ENCODE measurements at places on chromosomes 5 and 9.

DNA sequence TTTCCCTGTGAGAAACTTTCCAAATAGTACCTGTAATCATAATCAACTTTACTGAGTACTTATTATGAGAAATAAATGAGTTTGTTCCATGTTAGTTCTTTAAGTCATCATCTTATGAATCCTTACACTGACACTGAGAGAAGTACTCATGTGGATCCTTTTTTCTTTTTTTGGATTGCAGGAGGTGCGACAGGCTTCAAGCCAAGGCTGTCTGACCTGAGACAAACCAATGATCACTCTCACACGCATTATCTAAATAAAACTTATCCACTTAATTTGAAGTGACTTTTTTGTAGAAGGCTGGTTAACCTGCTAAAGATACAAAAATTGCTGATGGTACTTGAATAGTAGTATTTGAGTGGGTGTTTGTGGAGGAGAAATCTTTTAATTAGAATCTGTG lies 39.5 kb downstream of the JAKMIP2 start:
- DNase-seq: no peak

- no peak for DNase-seq
Measured at GRCh38 chr9:125150349-125151245, 7.3 kb upstream of the SCAI start.

GRCh38 chr5:159552751-159553150 lies 222.5 kb upstream of the IL12B start:
- no peak for DNase-seq

GRCh38 chr9:33651125-33651524 lies 127.1 kb downstream of the ANKRD18B start:
- no peak for DNase-seq

GRCh38 chr5:9712911-9713310 lies 82.8 kb upstream of the TAS2R1 start:
- DNase-seq: no peak

- DNase-seq: no peak
Measured at GRCh38 chr9:38023661-38024035, 45.4 kb downstream of the SHB start.

GRCh38 chr9:100884518-100884917 lies 144.0 kb upstream of the PLPPR1 start:
- DNase-seq: no peak

GRCh38 chr9:129929496-129930125 lies 94.4 kb downstream of the USP20 start:
- DNase-seq: no peak

DNA sequence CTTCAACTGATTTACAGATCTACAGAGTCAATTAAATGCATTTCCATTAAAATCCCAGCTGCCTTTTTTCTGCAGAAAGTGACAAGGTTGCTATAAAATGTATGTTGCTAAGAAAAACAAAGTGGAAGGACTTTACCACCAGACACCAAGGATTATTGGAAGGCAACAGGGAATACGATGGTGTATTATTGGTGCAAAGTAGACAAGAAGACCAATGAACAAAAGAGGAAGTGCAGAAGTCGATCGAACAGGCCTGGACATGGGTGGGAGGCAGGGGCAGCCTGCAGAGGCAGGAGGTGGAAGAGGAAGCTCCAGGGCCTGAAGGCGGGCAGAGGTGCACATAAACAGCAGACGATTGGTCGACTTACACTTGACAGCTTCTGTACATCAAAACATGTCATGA lies 10.6 kb upstream of the SLC6A19 start:
- no peak for DNase-seq

- DNase-seq: no peak
Measured at GRCh38 chr5:180519098-180519497, 24.9 kb downstream of the CNOT6 start.

- DNase-seq: no peak
Measured at GRCh38 chr5:120140501-120140900, 323.6 kb upstream of the PRR16 start.

- DNase-seq: no peak
Measured at GRCh38 chr5:35031276-35031675, 16.5 kb downstream of the AGXT2 start.

- DNase-seq: no peak
Measured at GRCh38 chr5:79754865-79755555, 65.4 kb downstream of the CMYA5 start.

DNA sequence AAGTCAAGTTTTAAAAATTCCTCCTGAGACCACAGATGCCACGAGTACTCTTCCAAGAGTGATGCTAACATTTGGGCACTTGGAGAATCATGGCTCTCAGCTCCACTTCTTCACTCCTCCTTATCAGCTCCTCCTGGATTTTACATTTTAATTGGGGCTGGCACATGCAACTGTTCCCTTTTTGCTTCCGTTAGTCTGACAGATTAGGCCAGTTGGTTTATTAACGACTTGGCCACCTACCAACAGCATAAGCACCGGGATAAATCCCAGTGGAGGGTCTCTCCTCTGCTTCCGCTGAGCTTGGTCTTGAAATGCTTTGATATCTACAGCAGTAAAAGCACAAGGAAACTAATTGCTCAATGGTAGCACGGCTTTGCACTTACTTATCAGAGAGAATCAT lies 134.6 kb upstream of the RASEF start:
- no peak for DNase-seq

GRCh38 chr5:171295801-171296200 lies 13.2 kb upstream of the TLX3 start:
- no peak for DNase-seq

DNA sequence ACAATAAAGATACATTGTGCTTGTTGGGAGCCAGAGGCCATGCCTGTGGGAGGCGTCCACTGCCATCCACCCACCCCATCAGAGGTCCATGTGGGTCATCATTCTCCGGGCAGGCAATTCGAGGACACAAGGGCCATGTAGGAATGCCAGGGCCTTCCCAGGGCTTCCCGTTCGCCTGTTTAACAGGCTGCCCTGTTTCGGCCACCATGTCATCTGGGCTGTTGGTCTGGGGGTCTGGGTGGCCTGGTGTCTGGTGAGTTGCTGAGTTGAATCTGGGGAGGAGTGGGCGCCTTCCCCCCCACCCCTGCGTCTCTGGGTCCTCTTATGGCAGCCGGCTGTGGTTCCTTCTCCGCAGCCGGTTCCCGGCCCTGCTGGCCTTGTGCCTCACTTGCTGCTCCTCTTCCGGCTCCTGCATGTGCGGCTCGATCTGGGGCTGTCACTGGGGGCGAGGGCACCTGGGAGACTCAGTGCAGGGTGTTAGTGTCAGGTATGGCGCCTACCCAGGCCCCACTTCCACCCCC lies 117.4 kb downstream of the WNK2 start:
- no peak for DNase-seq

DNA sequence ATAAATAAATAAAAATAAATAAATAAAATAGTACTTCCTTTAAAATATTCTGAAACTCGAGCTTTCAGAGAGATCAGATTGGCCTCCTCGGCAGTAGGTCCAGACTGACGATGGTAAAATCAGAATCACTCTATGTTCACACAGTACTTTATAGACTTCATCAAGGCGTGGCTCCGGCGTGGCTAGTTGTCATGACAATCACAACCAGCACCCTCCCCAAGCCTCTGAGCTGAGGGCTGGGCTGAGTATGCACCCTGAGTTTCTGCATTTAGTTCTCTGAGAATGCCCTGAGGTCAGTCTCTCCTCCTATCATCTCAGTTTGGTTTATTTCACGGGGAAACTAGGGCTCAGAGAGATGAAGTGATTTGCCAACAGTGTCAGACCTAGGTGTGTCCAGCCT lies 43.3 kb upstream of the BARHL1 start:
- DNase-seq: no peak

GRCh38 chr9:93650448-93650847 lies 74.1 kb downstream of the PHF2 start:
- no peak for DNase-seq

- no peak for DNase-seq
Measured at GRCh38 chr5:114471529-114471928, 109.7 kb downstream of the KCNN2 start.

DNA sequence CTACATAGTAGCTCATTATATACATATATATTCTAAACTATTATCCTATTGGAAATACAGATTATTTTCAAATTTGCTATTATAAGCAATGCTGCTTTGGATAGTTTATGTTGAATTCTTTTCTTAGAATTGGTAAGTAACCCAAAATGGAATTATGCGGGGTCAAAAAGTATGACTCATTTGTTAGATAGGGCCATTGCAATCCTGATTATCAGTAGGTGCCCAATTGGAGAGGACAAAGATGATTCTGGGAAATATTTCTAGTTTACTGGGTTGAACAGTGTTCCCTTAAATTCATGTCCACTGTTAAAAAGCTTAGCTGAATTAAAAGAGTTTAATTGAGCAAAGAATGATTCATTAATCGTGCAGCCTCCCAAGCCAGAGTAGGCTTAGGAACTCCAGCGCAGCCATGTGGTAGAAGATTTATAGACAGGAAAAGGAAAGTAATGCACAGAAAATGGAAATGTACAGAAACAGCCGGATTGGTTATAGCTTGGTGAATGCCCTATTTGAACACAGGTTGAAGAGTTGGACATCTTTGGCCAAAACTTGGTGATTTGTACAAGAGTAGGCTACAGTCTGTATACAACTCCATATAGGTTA lies 81.8 kb downstream of the GDNF start:
- DNase-seq: no peak

DNA sequence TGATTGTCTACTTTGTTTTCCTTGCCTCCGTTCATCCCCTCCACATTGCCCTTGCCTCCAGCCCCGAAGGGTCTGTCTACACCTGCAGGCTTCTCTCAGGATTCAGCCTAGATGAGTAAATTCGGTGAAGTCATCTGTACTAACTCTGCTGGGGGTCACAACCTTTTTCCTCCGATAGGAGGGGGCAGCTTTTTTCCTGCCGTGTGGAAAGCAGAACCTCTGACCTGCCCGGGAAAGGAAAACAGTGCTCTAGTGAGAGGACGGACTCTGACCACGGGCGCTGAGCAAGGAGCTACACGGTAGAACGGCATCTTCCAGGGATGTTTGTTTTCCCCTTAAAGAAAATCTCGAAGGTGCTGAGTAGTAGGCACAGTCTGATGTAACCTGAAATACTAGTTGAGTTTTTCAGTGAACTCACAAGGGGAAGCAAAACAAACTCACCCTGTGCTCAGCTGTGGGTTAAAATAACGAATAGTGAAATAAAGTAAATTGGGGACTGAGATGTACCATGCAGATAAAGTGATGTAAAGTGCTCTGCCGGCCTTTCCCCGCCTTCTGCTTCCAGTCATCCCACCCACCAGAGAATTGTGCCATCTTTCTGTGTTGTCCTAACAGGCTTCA lies 281.8 kb downstream of the AOPEP start:
- DNase-seq: no peak

DNA sequence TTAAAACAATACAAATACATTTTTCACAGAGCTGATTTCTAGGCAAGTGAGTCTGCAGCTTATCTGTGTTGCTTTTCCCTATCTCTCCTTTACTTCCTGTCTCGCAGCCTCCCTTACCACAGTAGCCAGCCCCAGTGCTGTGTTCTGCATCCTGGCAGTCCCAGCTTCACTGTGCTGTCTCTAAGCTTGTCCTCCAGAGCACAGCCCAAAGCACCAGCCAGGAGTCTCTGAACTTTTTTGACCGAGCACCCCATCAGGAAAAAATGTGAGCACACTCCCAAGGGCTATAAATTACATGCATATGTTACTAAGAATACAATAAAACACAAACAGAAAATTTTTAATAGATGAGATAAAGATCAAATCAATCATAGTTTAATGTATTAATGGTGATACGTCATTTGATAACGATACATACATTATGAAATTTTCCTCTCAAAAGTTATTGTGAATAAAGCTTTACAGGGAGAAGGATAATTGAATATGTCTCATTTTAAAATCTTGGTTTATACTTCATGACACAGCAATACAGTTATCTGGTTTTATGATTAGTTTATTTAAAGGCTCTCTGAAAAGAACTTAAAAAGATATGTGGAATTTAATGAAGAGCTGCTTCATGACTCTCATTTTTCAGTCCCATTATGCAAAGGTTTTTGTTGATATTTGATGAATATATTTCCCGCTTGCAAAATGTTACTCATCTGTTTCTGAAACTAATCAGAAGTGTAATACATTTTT lies 7.3 kb upstream of the RHOBTB3 start:
- DNase-seq: no peak

GRCh38 chr5:133723651-133724366 lies 111.5 kb upstream of the FSTL4 start:
- DNase-seq: no peak

DNA sequence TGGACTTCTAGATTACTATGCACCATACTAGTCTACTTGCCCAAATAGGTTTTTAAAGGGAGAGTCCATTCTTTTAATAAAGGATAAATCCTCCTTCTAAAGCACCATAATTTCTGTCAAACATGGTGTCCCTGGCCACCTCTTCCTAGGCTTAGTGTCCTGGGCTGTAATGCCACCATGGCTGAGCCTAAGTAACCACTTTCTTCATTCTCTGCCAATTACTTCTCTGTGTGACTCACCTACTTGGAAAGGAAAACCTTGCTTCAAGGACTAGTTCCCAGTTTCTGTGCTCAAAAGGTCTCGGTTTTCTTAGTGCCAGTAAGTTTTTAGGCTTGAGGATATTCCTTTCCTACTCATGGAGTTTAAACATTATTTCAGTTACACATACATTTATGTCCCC lies 273.4 kb downstream of the DENND1A start:
- DNase-seq: no peak

GRCh38 chr9:124078641-124079040 lies 67.1 kb downstream of the LHX2 start:
- no peak for DNase-seq

- DNase-seq: no peak
Measured at GRCh38 chr9:113929634-113930389, 53.7 kb downstream of the ZNF618 start.

DNA sequence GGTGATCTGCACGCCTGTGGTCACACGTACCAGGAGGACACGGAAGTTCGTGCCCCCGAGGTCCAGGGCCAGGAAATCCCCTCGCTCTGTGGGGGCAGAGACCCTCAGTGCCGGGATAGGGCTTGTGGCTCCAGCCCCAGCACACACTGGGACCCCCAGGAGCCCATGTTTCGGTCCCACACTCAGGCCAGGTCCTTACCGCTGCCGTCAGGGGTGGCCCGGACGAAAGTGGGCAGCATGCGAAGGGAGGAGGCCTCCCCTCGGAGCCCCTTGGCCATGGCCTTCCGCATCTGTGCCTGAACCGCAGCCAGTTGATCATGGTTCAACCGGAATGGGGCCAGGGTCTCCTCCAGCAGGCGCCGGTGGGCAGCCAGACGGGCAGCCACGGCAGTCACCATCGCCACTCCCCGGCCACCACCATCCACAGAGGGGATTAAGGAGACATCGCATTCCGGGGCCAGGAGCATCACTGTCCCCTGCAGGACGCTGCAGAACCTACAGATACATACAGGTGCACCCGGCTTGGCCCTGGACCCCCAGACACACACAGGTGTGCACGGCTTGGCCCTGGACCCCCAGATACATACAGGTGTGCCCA lies 11.8 kb downstream of the HK3 start:
- DNase-seq: no peak

DNA sequence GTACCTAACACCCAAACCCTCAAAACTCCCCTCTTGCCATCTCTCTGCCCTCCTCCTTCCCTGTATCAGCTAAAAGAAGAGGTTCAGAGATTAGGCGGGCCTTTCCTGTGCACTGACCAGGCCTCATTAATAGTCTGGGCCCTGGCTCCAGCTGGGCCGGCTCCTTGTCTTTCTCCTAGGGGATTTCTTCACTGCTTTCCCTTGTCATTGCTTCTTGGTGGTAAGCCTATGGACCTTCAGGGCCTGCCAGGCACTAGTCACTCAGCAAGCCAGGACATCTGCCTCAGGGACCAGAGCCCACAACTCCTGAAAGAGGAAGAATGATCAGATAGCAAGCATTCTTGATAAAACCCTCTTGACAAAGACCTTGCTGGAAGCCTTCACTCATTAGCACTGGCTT lies 50.9 kb downstream of the MRRF start:
- no peak for DNase-seq

- no peak for DNase-seq
Measured at GRCh38 chr9:1639166-1639565, 376.0 kb upstream of the SMARCA2 start.

Measured in esophagus squamous epithelium (tissue), 5 donors.